ENCODE measurements at places on chromosomes 2 and 18.
A peak's percentile ranks its signal among the peaks of the same experiment; 100 is the strongest.

- peaks cover 77% of the 10 kb centered on the region for H3K4me1 ChIP-seq
- peaks cover 17% of the 10 kb centered on the region for H3K36me3 ChIP-seq
- peak overlapping the region; percentile 17 for H3K27ac ChIP-seq
- no peak overlapping the region for H3K4me3 ChIP-seq
- no peak for DNase-seq
These were observed 68.9 kb downstream of the DOCK10 start for GRCh38 chr2:224973112-224974016.

DNA sequence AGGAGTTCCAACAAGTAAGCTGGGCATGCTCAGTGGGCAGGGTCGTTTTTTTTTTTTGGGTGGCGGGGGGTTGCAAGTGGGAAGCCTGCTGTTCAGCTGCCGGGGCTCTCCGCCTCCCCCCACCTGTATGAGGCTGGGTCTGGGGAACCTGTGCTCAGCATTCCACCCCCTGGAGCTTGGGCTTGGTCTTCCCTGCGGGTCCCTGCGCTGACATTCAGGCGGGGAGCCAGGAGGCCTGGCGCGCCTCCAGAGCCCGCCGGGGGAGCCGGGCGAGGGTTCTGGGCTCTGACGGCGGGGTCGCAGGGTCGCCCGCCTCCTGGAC lies 822 bp upstream of the GPD2 start:
- H3K36me3 ChIP-seq, result peaks cover 15% of the 10 kb centered on the region
- H3K4me3 ChIP-seq, result peak overlapping the region; percentile 89
- H3K27me3 ChIP-seq, result no peaks in the 10 kb centered on the region
- no peak overlapping the region for H3K27ac ChIP-seq

DNA sequence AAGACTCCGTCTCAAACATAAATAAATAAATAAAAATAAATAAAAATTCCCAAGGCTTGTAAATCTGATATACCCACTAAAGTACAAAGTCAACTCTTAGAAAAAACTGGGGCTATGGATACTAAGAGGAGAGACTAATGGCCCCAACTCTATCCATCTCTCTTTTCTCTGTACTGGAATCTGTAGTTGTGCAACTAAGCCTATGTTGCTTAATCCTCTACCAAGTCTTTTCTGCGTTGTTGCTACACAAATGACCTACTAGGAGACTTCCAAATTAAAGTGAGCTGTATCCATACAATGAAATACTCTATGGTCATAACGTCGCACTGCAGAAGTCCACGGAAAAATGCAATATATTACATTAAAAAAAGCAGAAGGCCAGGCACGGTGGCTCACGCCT lies 8.1 kb downstream of the MRPS5 start:
- DNase-seq, result no peak
- no peaks in the 10 kb centered on the region for H3K27me3 ChIP-seq
- H3K27ac ChIP-seq, result no peak overlapping the region
- peaks cover 48% of the 10 kb centered on the region for H3K36me3 ChIP-seq
- peaks cover 23% of the 10 kb centered on the region for H3K4me1 ChIP-seq
- H3K4me3 ChIP-seq, result no peak overlapping the region

DNA sequence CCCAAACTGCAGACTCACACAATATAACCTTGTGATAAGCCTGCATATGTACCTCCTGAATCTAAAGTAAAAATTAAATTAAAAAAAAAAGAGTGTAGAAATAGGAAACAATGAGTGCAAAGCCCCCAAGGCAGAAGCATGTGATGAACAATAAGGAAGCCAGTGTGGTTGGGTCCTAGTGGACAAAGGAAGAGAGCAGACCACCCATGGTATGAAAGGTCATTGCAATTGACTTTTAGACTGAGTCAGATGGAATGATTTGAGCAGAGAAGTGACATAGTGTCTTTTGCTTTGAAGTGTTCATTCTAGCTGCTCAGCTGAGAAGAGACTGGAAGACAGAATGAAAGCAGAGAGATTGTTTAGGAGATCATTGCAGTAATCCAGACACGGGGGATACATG lies 417.1 kb downstream of the RAD51AP2 start:
- no peaks in the 10 kb centered on the region for H3K4me1 ChIP-seq
- H3K27ac ChIP-seq, result no peak overlapping the region
- H3K27me3 ChIP-seq, result no peaks in the 10 kb centered on the region
- no peaks in the 10 kb centered on the region for H3K36me3 ChIP-seq
- H3K4me3 ChIP-seq, result no peak overlapping the region

DNA sequence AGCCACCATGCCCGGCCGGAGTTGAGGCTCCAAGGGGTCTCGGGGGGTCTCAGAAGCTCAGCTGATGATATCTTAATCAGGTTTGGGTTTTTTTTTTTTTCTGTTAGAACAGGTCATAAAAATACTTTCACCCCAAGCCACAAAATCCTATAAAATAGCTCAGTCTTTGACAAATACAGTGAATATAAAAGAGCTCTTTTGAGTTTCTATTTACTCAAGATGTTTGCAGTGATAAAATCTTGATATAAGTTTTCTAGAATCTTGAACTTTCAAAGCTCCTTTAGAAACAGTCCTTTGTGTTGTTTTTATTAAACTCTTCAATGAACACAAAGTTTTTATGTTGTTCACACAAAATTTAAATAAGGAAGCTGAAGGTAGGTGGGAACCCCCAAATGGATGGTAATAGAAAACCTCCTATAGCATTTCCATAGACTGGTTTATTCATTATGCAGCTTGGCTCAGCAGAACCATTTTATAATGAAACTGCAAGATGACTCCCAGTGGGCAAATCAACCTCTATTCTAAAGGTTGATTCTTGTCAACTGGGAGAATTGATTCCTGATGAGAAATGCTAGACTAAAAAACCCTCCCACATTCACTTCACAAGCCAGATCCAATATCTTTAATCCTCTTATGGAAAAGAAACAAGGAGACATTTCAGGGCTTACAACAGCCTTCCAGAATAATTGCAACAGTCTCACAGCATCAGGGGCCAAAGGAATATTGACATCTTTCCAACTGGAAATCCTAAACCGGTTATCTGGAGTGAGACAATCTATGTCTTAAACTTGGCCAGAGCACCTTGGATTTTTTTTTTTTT lies 13.6 kb upstream of the NARS1 start:
- no peak overlapping the region for H3K4me3 ChIP-seq
- H3K36me3 ChIP-seq, result peaks cover 6% of the 10 kb centered on the region
- DNase-seq, result no peak
- no peak overlapping the region for H3K27ac ChIP-seq

DNA sequence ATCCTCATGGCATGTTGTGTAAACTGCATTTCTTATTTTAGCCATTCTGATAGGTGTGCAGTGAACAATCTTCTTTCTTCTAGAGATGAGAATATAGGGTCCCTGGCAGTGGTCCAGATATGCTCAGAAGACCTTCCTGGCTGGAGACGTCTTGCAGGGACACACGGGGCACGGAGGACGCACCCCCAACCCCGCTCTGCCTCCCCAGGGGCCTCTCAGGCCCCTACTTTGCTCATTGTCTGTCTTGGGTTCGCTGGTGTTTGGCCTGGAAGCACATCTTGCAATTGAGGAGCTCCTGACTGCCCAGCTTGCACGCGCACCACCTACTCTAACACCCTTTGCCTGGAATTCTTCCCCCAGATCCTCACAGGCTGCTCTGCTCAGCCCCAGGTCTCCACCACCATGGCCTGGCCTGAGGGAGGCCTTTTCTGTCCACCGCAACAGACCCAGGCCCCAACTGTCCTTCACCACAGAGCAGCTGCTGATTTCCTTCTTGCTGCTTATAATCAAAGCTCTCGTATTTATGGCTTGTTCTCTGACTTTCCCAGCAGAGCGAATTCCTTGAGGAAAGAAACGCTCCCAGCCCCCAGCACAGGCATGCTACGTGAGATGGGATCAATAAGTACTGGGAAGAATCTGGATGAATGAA lies 295.9 kb upstream of the HDAC4 start:
- DNase-seq, result no peak
- no peaks in the 10 kb centered on the region for H3K4me1 ChIP-seq
- no peaks in the 10 kb centered on the region for H3K36me3 ChIP-seq
- H3K27ac ChIP-seq, result no peak overlapping the region
- H3K27me3 ChIP-seq, result no peaks in the 10 kb centered on the region
- H3K4me3 ChIP-seq, result no peak overlapping the region

GRCh38 chr2:181483211-181483610 lies 26.0 kb downstream of the ITGA4 start:
- no peak overlapping the region for H3K27ac ChIP-seq
- peaks cover 74% of the 10 kb centered on the region for H3K36me3 ChIP-seq
- DNase-seq, result no peak
- peaks cover 16% of the 10 kb centered on the region for H3K4me1 ChIP-seq
- no peak overlapping the region for H3K4me3 ChIP-seq

DNA sequence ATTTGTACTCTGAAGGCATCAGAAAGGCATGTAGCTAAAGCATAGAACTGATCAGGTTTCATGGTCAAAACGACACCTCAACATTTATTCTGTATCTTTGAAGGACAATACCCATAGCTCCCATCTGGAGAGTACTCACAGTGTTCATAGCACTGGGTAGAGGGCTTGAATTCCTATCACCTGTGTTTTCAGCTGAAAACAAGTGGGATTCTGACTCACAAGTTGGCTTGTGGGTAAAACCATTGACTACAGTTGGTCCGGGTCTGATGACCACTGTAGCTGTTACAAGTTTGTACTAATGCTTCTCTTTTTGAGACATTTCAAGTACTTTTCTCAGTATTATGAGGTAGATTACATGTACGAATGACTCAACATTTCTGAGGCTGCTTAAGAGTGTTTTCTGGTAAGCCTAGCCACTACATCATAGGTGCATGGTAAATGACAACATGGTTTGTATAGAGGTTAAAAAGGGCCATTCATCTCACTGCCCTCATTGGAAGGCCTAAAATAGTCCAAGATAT lies 68.6 kb upstream of the PELI1 start:
- peak; percentile 90 for DNase-seq
- peaks cover 56% of the 10 kb centered on the region for H3K4me1 ChIP-seq
- H3K4me3 ChIP-seq, result peak overlapping the region; percentile 29
- no peaks in the 10 kb centered on the region for H3K27me3 ChIP-seq
- peaks cover 16% of the 10 kb centered on the region for H3K36me3 ChIP-seq

- no peaks in the 10 kb centered on the region for H3K36me3 ChIP-seq
- peaks cover 26% of the 10 kb centered on the region for H3K4me1 ChIP-seq
- peak overlapping the region; percentile 40 for H3K4me3 ChIP-seq
- peaks cover 46% of the 10 kb centered on the region for H3K27me3 ChIP-seq
- DNase-seq, result peak; percentile 51
These were observed 459 bp upstream of the EFR3B start for GRCh38 chr2:25041307-25041927.

- H3K4me1 ChIP-seq, result no peaks in the 10 kb centered on the region
- no peak overlapping the region for H3K4me3 ChIP-seq
- DNase-seq, result no peak
- H3K27me3 ChIP-seq, result peaks cover 5% of the 10 kb centered on the region
- H3K27ac ChIP-seq, result no peak overlapping the region
These were observed 143.4 kb downstream of the NR4A2 start for GRCh38 chr2:156189143-156189542.

DNA sequence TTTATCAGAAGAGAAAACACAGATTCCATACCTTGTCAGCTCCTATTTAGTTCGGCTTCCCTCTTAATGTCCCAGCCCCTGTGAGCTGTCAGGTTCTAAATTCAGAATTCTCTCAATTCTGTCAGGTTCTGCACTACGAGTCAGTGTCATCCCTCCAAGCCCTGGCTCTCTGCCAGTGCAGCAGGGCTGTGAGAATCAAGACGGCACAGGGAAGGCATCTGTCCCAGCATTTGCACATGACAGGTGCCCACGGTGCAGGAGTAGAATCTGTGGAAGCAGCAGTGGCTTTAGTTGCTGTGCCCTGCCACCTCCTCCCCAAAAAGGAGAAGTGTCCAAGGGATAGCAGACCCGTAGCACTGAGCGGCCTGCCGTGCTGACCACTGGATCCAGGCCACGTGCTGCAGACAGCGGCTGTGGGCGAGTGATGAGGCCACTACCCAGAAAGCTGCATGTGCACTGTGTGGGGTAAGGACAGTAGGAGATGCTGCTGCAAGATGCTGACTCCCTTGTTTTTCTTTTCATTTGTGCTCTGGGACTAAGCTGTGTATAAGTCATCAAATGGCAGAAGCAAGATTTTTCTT lies 12.8 kb downstream of the RBFA start:
- no peaks in the 10 kb centered on the region for H3K27me3 ChIP-seq
- peaks cover 40% of the 10 kb centered on the region for H3K36me3 ChIP-seq
- no peak overlapping the region for H3K27ac ChIP-seq
- no peaks in the 10 kb centered on the region for H3K4me1 ChIP-seq
- DNase-seq, result no peak

- no peak overlapping the region for H3K27ac ChIP-seq
- H3K27me3 ChIP-seq, result no peaks in the 10 kb centered on the region
- H3K4me3 ChIP-seq, result no peak overlapping the region
- H3K36me3 ChIP-seq, result peaks cover 5% of the 10 kb centered on the region
- H3K4me1 ChIP-seq, result no peaks in the 10 kb centered on the region
These were observed 163.3 kb upstream of the SIX3 start for GRCh38 chr2:44778221-44778654.

DNA sequence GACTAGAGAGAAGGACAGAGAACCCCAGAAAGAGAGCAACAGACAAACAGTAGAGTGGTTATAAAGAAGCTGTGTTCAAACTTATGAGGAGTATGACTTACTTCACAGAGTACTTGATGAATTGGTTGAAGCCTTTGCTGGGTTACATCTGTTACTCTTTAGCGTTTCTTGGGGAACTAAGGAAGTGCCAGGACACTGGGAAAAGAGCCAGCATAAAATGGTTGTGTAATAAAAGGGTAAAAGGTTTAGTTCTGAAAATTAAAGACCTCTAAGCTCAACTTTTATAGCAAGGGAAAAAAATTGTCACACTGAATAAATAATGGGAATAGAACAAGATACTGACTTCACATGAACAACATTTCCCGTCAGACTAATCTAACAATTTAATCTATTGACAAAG lies 17.0 kb upstream of the STAT4 start:
- no peak for DNase-seq
- H3K27me3 ChIP-seq, result peaks cover 4% of the 10 kb centered on the region
- H3K36me3 ChIP-seq, result peaks cover 1% of the 10 kb centered on the region
- peaks cover 23% of the 10 kb centered on the region for H3K4me1 ChIP-seq
- no peak overlapping the region for H3K4me3 ChIP-seq
- H3K27ac ChIP-seq, result no peak overlapping the region

DNA sequence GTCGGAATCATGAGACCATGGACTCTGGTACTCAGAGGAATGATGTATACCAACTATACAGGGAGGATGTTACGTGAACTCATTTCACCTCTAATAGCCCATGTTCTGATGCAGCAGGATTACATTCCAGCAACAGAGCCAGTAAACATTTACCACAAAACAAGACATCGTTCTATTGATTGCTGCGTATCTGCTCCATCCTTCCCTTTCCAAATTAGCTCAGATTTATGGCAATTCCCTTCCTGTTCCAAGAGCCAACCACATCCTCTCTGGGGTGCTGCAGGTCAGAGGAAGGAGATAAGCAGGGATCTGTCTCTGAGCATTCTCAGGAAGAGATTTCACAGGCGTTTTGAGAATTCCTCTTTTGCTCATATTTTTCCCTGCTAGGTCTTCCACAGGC lies 98.3 kb downstream of the KLF7 start:
- H3K4me1 ChIP-seq, result no peaks in the 10 kb centered on the region
- no peaks in the 10 kb centered on the region for H3K36me3 ChIP-seq
- H3K4me3 ChIP-seq, result no peak overlapping the region
- no peak for DNase-seq

All from activated CD8-positive, alpha-beta memory T cell treated with anti-CD3 and anti-CD28 coated beads, Interleukin-2, amount 10 ng/mL, durations not matched to agents 7 days and 5 days (primary cell).